ENCODE measurements at places on chromosomes 5 and 9.
A peak's percentile ranks its signal among the peaks of the same experiment; 100 is the strongest.

- DNase-seq, result no peak
Observed at GRCh38 chr5:137733922-137734321, 2.0 kb downstream of the KLHL3 start.

DNA sequence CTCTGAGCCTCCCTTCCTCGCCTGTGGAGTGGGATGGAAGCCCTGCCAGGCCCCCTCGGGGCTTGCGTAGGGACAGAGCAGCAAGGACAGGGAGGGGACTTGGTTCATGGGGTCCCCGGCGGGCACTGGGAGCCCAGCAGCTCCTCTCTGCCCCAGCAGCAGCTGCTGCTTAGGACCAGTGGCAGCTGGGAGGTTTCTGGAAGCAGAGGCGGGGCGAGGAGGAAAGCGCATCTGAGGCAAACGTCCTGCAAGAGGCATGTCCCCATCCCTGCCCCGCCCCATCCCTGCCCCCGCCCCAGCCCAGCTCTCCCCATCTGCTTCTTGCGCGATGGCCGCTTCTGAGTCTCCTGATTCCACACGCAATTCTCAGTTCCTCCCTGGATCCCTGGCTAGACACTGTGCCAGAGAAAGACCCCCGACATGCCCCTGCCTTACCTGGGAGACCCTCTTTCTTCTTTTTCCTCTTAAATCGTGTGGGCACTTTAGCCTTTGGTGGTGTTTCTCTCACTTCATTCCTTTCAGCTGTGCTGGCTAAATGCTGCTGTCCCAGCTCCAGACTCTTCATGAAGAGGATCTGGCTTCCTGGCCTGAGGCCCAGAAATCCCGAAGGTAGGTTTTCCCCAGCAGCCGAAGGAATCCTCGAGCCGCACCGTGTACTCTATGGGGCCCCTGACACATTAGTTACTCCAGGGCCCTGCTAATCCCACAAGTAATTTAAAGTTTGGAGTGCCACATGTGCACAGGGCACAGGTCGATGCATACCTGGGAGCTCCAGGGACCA, 4.4 kb upstream of the OR2S2 start:
- no peak for DNase-seq

- peak; percentile 75 for DNase-seq
Observed at GRCh38 chr9:101388507-101388993, 3.7 kb upstream of the BAAT start.

DNA sequence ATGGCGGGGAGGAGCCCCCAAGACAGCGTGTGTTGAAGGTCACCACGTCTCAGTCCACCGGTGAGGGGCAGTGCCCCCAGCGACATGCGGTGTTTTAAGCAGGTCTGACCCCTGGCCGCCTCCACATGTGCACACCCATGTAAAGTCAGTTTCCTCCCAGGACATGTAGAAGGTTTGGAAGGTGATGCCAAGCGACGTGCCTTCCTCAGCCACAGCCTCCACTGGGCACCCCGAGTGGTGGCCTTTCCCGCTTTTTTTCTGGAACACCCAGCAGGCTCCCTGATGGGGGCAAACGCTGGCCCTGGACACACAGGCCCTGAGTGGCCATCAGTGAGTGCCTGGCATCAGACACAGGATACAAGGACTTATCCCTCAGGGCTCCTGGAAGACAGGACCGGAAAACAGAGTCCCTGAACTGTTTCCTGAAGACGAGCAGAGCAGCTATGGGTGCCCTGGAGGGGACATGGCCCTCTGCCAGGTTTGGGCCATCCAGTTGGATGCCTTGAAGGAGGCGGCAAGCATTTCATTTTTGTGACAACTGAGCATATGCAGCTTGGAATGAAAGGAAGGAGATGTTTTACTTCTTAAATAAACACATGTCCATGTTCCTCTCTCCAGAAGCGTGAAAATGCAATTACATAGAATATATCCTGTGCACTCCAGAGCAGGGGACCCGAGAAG, 275.8 kb upstream of the IRX2 start:
- DNase-seq, result no peak

DNA sequence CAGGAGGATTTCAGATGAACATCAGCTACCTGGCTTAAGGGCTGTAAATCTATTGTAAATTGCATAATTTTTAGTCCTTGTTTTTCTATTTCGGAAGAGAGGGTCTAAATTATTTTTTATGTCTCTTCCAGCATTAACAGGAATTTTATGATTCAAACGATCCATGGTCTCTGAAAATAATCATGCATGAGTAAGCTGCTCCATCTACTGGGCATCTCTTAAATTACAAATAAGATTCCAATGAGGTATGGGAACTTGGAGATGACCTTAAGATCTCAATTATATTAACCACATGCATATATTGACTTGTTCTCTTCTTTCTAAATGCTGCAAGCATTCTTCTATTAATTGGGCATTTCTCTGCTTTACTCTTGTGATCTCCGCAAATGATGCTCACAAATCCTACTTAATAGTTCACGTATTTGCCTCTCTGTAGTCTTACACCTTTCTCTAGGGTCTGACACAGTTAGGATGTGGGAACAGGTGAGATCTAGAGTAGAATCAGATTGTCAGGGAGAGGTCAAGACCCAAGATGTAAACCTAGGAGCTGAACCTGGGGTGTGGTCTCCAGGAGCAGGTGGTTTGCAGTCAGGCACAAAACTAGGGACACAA, 86.9 kb downstream of the NUDT12 start:
- DNase-seq, result peak; percentile 70

GRCh38 chr9:114836769-114837168, 30.9 kb upstream of the TNFSF15 start:
- DNase-seq, result no peak

GRCh38 chr5:53616939-53617549, 56.6 kb downstream of the NDUFS4 start:
- no peak for DNase-seq

DNA sequence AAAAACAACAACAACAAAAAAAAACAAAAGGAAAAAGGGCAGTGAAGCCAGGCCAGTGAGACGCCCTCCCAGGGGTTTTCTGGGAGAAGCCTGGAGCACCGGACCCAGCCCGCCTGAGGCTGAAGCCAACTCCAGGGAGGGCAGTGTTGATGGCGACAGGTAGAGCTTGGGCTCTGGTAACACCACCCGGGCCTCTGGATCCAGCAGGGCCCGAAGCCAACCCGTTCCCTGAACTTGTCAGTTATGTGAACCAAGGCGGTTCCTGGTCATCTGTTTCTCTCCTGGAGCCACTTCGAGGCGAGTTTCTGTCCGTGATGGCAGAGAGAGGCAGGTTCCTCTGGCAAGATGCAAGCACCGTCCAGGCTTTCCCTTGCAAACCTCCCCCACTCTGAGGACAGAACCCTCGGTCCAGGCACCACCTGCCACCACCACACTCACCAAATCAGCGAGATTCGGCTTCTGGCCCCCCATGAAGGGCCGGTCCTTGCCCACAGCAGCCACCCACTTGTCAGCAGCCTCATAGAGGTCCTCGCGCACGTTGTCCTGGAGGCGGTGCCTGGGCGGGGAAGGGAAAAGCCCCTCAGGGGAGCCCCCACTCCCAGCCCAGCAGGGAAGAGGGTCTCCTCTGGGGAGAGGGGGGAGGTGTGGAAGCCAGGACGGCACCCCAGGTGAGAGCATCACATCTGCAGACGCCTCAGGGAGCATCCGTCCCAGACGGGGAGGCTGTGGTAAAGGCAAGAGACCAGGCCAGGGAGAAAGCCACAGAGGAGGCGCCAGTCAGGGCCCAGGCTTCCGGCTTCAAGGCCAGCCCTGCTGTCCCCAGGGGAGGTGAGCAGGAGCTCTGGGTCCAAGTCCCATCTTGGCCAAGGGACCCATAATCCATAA, 5.4 kb downstream of the PTGES2 start:
- no peak for DNase-seq

GRCh38 chr5:147673266-147673665, 109.3 kb downstream of the JAKMIP2 start:
- no peak for DNase-seq

DNA sequence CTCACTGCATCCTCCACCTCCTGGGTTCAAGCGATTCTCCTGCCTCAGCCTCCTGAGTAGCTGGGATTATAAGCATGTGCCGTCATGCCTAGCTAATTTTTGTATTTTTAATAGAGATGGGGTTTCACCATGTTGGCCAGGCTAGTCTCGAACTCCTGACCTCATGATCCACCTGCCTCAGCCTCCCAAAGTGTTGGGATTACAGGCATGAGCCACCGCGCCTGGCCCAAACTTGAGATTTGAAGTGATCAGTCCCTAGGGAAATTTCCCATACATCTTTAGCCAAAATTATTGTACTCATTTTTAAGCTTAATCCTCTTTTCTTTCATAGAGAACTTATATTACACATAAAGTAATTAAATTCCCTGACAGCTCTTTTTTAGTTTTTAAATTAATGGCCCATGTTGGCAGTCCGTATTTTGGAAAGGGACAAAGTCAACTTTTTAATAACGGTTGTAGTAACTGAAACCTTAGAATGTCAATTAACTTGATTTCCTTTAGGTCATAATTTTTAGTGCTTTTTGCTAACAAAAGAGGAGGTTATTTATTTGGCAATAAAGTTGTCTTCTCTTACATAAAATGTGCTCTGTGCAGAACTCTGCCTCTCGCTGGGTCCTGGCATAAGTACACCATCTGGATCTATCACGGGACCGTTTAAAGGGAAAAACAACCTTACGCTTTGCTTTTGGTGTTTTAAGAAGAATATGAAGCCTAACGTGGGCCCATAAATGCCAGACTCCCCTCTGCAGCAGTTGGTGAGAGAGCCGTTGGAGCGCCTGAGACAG, 142.3 kb upstream of the OTULINL start:
- DNase-seq, result no peak

GRCh38 chr9:6975198-6975597, 217.4 kb downstream of the KDM4C start:
- no peak for DNase-seq

DNA sequence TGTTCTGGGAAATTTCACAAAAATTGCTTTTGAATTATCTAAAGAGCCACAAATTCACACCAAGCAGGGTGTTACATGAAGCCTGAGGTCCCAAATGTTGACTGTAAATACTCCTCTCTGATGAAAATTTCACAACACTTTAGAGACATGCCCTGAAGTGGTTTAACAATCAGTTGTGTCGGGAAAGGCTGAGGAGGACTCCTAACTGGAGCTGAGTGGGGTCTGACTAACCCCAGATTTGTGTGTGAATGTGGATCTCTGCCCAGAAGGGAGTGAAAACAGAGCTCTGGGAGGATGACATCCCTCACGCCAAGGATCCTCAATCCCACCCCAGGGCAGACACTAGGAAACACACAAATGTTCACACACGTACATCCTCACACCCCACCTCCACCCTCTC, 31.1 kb upstream of the GRXCR2 start:
- DNase-seq, result no peak

DNA sequence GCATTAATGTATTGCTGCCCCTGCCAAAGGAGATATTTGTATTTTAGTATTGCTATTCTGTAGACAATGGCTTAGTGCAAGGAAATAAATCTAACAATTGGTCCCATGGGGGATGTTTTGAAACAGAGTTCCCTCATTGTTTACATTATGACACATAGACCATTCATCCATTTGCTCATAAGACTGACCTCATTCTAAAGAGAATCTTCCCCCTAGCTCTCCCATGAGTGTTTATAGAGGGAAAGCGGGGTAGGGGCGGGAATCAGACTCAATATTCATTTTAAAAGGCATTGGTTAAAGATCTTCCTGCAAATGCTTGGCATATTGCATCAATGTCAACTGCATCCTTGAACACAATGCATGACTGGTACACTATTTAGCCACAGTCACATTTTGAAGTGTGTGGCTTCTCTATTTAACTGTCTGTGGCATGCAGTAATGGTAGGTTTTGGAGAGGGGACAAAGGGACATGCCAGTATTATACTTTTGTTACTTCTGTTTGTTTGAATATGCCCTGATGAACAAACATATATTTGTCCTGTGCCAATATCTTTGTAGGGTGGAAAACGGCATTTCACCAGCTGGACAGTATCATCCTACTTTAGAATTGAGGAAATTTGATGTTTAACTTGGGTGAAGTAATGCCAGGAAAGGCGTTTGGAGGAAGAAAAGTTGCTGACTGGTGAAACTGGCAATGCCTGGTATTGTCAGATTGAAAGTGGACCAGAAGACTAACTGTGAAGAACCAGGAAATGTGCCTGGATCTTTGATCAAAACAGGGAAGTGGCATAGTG, 84.1 kb upstream of the MEGF10 start:
- DNase-seq, result peak; percentile 95

DNA sequence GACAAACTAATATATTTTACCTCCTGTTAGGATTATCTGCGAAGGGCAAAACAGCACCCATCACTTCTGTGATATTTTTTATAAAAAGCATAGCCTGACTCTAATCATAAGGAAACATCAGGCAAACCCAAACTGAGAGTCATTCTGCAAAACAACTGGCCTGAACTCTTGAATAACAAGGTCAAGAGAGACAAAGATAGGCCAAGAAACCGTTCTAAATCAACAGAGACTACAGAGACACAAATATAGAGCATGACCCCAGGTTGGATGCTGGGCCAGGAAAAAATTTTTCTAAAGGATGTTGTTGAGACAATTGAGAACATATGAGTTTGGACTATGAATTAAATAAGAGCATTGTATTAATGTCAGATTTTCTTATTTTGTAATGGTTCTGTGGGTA, 384.9 kb downstream of the NFIB start:
- DNase-seq, result no peak

GRCh38 chr5:34688015-34688810, 32.1 kb downstream of the RAI14 start:
- no peak for DNase-seq

GRCh38 chr9:101691657-101692056, 46.8 kb downstream of the GRIN3A start:
- DNase-seq, result no peak

DNA sequence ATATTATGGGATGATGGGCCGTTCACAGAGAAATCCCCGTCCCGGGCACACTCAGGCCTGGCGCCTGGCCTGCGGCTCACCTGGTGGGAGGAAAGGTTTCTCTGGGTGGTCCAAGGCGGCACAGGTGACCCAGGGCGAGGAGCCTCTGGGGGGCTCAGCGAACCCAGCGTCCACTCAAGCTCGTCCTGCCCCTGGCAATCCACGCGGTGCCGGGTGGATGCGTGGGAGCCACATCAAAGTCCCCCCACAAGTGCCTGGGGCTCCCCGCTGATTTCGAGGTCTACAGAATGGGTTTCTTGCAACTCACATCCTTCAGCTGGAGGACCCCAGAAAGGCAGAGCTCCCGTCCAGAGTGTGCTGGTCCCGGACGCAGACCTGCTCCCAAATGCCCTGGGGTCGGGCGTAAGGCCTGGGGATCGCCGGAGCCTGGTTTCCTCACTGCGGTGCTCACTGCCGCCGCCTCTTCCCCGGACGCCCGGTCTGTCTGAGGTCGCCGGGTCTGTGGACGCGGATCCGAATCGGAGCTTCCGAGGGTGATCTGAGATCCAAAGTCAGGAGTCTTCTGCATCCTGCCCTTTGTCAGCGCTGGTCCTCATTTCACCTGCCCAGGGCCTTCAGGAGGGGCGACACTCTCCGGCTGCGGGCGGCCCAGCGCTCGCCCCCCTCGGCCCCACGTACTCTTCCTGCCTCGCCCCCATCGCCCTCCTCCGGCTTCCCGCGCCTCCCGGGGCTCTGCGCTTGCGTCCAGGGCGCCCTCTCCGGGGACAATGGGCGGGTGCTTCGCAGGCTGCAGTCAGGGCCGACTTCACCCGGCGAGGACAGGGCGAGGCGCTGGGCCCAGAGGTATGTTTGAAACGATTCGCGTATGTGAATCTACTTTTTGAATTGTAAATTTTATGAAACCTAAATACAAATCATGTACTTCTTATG, 20.0 kb upstream of the RUFY1 start:
- DNase-seq, result no peak

GRCh38 chr9:122088880-122089706, 4.0 kb downstream of the TTLL11 start:
- DNase-seq, result peak; percentile 74

Data from DMS53 (cell line).